ENCODE measurements at places on chromosomes 11 and 22. TPM values are rescaled to one million over a fixed set of nuclear protein-coding genes. Genes with fewer than 3 reads are reported as not detected.

The PDE3B gene
- 4.7 TPM for total RNA-seq

The DGKZ gene
- 63.3 TPM for total RNA-seq

The MN1 gene
- 0.42 TPM for total RNA-seq

The NAP1L4 gene
- 188 TPM for total RNA-seq

The MICAL3 gene
- 19.0 TPM for total RNA-seq

The ZBTB16 gene
- total RNA-seq = 17.3 TPM

The SCO2 gene
- 1.8 TPM for total RNA-seq

The SLC1A2 gene
- total RNA-seq = not detected

The KBTBD4 gene
- total RNA-seq = 29.5 TPM

The KRTAP5-1 gene
- not detected for total RNA-seq

The APOL5 gene
- total RNA-seq = not detected

The SUSD2 gene
- total RNA-seq = 0.18 TPM

The PARVG gene
- total RNA-seq = not detected

The ENTHD1 gene
- not detected for total RNA-seq

The PPP2R1B gene
- total RNA-seq = 40.6 TPM

The OR52J3 gene
- total RNA-seq = not detected

The OLFML1 gene
- total RNA-seq = not detected

The CHCHD10 gene
- total RNA-seq = 11.3 TPM

The OR52I2 gene
- not detected for total RNA-seq

The OSBP2 gene
- 5.9 TPM for total RNA-seq

The SLC22A8 gene
- total RNA-seq = not detected

The TSGA10IP gene
- not detected for total RNA-seq

The TMEM45B gene
- total RNA-seq = 0.42 TPM

The UBQLNL gene
- 0.04 TPM for total RNA-seq

The YPEL4 gene
- total RNA-seq = 0.20 TPM

The ADAMTS8 gene
- total RNA-seq = not detected

The LRRC32 gene
- 16.1 TPM for total RNA-seq

The ANKK1 gene
- total RNA-seq = 0.07 TPM

The RPS6KB2 gene
- total RNA-seq = 54.3 TPM

The SESN3 gene
- total RNA-seq = 1.7 TPM

The CXCR5 gene
- total RNA-seq = not detected

The OR52N4 gene
- not detected for total RNA-seq

The EMSY gene
- total RNA-seq = 12.3 TPM

The TRIM22 gene
- 129 TPM for total RNA-seq

The MS4A4E gene
- not detected for total RNA-seq

The TRPM5 gene
- total RNA-seq = not detected

The AP1B1 gene
- total RNA-seq = 130 TPM

The LMNTD2 gene
- 0.56 TPM for total RNA-seq

The TEX54 gene
- total RNA-seq = 0.26 TPM

The LDLRAD3 gene
- 9.5 TPM for total RNA-seq

The C22orf15 gene
- total RNA-seq = 1.4 TPM

The SCARF2 gene
- 9.1 TPM for total RNA-seq

The ZNRF3 gene
- total RNA-seq = 3.8 TPM

The SEPTIN3 gene
- 0.07 TPM for total RNA-seq

The C11orf91 gene
- not detected for total RNA-seq

The THYN1 gene
- 82.0 TPM for total RNA-seq
